ENCODE measurements at places on chromosomes 7 and 10.

- no peak for DNase-seq
Measured at GRCh38 chr10:88788924-88789323, 13.6 kb upstream of the LIPM start.

- DNase-seq, result no peak
Measured at GRCh38 chr10:128686630-128687278, 560.5 kb upstream of the MKI67 start.

- no peak for DNase-seq
Measured at GRCh38 chr7:20075992-20076820, 141.0 kb downstream of the MACC1 start.

DNA sequence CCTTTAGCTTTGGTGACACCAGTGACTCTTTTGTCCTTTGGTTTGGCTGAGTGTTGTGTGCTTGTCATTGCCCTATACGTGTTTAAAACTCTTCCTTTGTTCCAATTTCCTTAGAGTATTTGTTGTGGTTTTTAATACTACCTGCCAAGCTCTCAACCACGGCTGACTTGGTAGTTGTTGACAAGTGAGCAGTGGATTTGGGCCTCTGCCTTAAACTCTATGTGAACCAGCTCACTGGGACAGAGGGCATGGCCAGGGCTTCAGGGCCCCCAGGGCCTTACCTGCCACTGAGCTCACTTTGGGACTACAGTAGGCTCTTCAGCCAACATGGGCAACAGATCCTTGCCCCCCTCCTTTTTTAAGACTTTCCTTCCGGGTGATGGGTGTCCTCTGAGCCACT lies 9.6 kb upstream of the DMBT1 start:
- no peak for DNase-seq

DNA sequence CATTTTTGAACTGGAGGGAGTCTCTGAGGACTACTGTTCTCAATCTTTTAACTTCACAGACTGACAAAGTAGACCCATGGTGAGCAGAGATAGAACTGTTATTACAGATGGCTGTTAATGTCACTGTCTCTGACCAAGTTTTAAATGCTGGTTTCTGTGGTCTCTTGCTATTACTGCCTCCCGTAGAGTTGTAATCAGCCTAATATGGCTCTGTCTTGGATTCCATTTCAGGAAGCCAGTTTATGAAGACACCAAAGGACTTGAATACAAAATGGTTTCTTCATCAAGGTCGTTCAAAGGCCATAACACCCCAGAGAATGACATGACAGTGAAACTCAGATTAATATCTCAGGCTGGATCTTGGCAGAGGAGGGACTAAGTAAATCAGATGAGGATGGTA lies 3.9 kb downstream of the SFRP4 start:
- no peak for DNase-seq

- no peak for DNase-seq
Measured at GRCh38 chr10:59561477-59562121, 148.1 kb downstream of the SLC16A9 start.

- DNase-seq, result peak; percentile 90
Measured at GRCh38 chr10:43322769-43323168, 48.7 kb upstream of the FXYD4 start.

DNA sequence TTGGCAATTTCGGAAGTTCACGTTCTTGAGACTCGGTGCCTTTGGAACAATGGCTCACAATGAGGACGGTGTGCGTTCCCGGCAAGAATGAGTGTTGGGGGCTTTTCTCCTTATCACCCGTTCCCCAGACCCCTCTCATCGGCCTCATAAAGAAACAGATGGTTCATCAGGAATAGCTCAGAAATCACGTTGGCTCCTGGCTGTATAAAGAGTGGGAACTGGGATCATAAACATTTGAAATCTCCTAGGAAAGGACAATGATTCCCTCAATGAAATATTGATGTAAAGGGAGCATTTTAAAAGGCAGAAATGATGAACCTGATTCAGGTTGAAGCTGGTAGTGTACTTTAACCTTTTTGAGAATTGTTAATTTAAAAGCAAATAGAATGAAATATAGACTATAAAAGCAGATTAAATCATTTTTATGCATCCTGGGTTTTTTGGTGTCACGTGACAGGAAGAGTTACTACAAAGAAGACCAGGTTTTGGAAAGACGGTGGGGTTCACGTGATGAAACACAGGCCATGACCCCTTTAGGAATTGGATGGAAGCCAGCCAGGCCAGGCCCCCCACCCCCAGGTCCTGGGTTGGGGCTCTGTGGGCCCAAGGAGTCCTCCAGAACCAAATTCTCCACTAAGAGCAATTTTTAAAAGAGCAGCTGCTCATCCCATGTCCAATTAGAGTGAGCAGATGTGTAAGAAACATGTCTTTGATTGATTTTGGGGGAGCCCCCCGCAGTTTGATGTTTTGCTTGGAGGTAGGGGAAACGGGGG lies 63.0 kb downstream of the CUX1 start:
- DNase-seq, result no peak

DNA sequence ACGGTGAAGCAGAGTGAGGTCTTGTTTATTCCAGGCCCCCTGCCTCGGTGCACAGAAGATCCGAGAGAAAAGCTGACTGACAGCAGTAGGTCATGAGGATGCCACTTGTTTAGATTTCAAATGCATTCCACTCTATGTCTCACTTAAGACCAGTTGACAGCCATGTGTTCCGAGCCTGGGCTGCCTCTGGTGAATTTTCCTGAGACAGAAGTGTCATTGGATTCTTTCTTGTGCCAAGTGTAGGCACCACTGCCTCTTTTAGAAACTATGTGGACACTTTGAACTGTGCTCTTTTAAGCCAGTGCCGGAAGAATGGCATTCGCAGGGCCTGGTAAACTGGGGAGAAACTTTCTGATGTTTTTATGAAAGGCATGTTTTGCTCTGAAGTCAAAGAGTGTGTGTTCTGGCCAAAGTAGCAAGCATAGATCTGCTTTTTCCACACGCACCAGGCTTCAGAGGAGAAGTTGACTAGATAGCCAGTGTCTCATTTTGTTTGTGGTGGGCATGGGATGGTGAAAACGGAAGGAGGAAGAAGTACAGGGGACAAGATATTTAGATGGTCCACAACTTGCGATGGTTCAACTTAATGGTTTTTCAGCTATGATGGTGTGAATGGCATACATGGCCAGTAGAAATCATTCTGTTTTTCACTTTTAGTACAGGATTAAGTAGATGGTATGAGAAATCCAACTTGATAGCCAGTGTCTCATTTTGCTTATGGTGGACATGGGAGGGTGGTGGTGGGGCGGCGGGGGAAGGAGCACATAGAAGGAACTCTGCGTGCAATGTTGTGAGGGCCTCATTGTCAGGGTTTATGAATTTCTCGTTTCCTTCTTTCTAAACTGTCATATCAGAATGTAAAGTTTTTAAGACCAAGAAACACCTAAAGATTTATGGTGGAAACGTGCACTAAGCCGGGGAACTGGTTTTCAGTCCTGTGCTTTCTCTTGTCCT lies 41.5 kb downstream of the CYP17A1 start:
- DNase-seq, result no peak

- no peak for DNase-seq
Measured at GRCh38 chr7:81207801-81208200, 288.9 kb upstream of the SEMA3C start.

DNA sequence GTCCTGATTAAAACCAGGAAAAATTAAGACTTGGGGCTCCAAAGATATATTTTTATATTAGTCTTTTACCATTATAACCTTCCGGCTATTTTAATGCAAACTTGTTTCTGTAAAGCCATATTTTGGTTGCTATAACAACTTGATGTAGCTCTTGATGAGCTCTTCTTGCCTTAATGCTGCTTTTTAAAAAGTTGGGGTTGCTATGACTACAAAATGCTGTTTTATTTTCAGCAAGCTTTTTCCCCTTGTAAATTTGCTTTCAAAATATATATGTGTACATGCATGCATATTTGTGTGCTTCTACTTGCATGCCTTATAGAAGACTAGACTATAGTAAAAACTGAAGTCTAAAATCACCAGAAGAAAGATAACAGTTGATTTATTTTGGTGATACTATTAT lies 99.7 kb downstream of the CSTF2T start:
- DNase-seq, result no peak

DNA sequence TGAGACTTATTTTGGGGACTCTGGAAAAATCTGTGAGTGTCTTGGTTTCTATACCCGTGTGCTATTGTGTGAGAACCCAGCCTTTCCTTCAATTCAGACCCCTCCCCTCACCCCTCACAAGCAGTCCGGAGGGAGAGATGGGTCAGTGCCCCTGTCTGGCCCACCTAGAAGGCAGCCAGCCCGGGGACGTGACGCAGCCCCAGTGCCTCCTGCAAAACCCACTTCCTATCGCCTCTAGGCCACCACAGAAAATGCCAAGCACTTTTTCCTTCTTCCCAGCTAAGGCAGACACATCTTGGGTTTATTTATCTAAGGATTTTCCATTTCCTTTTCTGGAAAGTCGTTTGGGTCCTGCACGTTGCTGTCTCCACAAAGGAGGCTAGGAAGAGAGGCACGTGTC lies 11.6 kb upstream of the AQP1 start:
- DNase-seq, result no peak

- DNase-seq, result no peak
Measured at GRCh38 chr7:122727759-122728158, 25.0 kb upstream of the RNF148 start.

GRCh38 chr10:105041956-105042355 lies 400.9 kb downstream of the SORCS3 start:
- DNase-seq, result no peak

- no peak for DNase-seq
Measured at GRCh38 chr10:14779001-14779651, 4.4 kb upstream of the FAM107B start.

- no peak for DNase-seq
Measured at GRCh38 chr7:131483586-131483985, 72.8 kb downstream of the PODXL start.

DNA sequence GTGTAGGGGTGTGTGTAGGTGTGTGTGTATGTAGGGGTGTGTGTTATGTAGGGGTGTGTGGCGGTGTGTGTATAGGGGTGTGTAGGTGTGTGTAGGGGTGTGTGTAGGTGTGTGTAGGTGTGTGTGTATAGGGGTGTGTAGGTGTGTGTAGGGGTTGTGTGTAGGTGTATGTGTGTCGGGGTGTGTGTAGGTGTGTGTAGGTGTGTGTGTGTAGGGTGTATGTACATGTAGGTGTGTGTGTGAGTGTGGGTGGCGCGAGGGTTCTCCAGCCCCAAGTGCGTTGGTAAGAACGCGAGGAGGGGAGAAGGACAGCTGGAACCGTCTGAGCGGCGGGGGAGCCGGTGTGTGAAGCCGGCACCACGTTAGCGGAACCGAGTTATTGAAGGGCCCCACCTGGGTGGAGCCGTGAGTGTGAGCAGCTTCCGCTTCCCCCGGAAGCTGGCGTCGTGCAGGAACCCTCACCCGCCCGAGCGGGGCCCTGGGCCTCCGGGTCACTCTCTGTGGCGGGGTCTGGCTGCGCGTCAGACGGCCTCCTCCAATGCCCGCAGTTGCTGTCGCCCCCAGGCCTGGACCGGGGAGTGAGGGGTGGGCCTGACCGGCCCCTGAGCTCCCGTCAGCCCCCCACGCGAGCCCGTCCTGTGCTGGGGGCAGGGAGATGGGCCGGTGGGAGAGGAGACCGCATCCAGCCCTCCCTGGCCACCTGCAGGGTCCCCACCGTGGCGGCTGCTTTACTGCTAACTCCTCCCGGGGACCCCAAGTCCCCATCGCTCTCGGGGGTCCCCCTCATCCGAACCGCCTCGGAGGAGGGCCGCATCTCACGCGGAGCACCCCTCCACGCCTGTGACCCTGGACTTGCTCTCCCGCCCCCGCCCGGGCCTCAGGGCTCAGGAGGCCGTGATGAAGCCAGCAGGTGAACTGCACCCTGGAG lies 49.6 kb upstream of the PSMG3 start:
- DNase-seq, result no peak

DNA sequence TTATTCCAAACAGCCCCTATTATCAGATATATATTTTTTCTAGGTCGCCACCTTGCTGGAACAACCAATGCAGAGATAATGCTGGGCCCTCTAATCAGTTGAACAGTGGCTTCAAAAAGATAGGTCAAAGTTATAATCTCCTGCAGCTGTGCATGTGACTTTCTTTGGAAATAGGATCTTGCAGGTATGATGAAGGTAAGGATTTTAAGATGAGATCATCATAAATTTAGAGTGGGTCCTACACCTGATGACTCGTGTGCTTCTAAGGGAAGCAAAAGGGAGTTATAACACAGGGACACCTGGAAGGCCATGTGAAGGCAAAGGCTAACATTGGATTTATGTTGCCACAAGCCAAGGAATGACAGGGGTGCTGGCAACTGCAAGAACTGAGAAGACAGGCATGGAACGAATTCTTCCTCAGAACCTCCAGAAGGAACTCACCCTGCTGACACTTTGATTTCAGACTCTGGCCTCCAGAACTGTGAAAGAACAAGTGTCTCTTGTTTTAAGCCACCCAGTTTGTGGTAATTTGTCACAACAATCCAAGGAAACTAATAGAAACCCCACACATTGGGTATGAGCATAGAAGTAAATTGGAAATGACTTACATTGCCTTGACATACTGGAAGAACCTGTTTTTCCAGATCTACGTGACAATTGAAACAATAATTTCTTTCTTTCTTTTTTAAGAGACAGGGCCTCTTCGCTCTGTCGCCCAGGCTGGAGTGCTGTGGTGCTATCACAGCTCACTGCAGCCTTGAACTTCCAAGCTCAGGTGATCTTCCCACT lies 34.4 kb downstream of the CCDC71L start:
- no peak for DNase-seq

DNA sequence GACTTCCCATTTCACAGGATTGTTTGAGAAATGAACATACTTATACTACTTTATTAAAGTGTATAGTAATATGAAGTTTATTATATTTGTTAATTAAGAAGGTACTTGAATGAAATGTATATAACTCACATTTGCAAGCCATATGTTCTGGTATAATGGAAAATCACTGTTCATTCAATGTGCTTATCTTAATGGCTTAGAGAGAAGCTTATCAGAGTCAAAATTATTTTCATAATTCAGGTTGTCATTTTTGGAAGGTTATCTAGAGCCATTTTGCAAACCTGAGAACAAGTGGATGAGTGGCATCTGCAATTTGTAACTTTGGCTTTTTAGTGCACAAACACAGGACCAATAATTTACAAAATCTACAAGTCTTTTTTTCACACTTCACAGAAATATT lies 621.0 kb downstream of the ARL4A start:
- DNase-seq, result no peak

DNA sequence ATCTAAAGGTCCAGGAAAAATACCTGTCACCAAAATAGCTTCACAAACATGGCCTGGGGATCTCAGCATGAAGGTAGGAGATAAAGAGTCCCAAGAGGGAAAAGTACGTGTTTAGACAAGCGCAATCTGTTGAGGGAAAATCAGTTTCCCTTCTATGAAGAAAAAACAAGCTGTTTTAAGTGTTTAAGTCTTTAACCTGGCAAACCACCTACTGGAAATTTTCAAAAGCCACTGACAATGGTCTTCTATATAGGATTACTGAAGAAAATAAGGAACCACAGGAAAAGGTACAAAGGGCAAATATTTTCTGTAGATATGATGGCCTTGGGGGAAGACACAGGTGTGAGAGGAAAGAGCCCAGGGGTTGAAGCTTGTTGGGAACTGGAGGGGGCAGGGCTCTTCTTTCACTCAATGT lies 21.2 kb downstream of the ALDH18A1 start:
- DNase-seq, result no peak

GRCh38 chr10:43943818-43944360 lies 295.2 kb upstream of the ZNF32 start:
- DNase-seq, result no peak
